Stimulated activated CD4-positive, alpha-beta T cell treated with anti-CD3 and anti-CD28 coated beads, Interleukin-4, amount 100 ng/mL, for 1 hour (primary cell): ENCODE measurements at places on chromosomes 5 and 9.
A peak's percentile ranks its signal among the peaks of the same experiment; 100 is the strongest.

DNA sequence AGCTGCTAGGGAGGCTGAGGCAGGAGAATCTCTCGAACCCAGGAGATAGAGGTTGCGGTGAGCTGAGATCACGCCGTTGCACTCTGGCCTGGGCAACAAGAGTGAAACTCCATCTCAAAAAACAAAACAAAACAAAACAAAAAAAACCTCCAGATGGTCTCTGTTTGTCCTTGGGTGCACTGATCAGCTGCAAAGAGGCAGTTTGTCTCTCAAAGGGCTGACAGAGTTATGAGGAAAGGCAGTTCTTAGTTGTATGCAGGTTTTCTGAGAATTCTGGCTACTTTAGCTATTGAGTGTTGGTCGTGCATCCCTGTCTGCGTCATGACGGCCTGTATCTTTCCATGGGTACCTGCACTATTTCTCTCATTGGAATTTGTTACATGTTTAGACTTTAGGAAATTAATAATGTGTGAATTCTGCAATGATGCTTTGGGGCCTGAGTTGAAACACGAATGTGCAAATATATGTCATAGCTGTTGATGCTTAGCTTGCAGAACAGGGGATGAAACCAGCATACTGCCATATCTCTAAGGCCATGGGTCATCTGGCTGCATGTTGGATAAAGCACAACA lies 18.2 kb downstream of the OR2S2 start:
- no peak for DNase-seq

DNA sequence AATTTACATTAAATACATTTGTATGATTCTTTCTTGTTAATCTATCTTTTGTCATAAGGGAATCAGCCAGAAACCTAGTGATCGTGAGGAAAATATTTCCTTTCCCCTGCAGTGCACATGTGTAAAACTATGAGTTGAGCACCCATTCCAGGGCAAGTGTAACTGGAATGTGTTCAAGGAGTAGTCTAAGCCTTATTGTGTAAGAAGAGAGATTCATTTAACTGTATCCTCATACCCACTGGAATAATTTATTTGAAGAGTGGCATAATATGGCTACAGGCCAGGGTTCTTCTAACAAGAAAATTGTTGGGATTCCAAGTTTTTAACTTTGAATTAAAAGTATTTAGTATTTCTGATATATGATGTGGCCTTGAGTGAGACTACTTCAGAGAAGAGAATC lies 1692.7 kb downstream of the EFNA5 start:
- no peak for DNase-seq

DNA sequence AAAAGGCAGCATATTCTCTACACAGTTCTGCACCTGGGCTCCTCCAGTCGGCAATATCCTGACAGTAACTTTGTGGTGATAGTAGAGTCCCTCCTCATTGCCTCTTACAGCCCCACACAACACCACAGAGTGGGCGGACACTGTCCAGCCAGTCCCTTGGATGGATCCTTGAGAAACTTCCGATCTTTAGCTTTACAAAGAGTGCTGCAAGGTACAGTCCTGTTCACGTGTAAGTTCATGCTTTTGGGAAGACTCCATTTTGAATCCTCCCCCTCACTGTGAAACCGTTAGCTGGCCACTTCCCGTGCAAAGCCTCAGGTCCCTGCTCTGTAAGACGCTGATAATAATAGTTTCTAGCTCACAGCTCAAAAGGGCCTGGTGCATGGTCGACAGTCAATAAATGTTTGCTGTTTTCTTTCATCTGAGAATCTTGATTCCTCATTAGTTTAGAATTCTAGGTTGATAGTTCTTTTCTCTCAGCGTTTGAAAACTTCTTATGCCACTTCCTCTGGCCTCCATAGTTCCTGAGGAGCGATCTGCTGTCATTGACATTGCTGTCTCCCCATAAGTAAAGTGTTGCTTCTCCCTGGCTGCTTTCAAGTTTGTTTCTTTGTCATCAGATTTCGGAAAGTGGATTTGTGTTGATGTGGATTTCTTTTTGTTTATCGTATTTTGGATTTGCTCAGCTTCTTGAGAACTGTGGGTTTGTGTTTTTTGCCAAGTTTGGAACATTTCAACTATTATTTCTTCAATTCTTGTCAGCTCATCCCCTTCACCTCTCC lies 82.9 kb downstream of the COL23A1 start:
- no peak for DNase-seq

DNA sequence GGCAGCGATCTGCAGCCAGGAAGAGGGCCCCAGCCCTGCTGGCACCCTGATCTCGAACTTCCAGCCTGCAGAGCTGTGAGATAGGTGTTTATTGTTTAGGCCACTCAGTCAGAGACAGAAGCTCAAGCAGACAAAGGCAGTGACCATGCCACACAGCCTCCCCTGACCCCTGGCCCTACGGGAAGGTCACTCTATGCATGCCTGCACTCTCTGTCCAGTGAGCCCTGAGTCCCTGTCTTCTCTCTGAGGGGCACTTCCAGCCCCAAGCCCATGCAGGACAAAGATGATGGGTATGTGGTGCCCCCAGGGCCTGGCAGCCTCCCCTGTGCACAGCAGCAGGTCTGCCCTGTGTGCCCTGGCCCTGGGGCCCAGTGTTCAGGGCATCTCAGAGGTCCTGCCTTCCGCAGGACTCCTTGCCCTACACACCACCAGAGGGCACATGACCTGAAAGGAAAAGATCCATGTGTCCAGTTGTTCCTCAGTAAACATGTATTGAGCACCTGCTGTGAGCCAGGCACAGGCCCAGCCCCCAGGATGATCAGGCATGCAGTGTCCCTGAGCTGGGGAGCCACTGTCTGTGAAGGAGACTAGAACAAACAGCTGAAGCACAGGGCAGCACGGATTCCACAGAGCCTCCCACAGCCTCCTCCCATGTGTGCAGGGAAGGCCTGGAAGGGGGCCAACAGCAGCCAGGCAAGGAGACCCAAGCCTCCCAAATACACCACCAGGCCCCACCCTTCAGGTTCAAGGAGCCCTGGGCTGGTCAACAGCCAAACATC lies 109.3 kb downstream of the ATPSCKMT start:
- DNase-seq = no peak

GRCh38 chr5:95075111-95075510 lies 209.8 kb downstream of the MCTP1 start:
- no peak for DNase-seq

- no peak for DNase-seq
Observed at GRCh38 chr9:36935332-36935731, 98.7 kb downstream of the PAX5 start.

DNA sequence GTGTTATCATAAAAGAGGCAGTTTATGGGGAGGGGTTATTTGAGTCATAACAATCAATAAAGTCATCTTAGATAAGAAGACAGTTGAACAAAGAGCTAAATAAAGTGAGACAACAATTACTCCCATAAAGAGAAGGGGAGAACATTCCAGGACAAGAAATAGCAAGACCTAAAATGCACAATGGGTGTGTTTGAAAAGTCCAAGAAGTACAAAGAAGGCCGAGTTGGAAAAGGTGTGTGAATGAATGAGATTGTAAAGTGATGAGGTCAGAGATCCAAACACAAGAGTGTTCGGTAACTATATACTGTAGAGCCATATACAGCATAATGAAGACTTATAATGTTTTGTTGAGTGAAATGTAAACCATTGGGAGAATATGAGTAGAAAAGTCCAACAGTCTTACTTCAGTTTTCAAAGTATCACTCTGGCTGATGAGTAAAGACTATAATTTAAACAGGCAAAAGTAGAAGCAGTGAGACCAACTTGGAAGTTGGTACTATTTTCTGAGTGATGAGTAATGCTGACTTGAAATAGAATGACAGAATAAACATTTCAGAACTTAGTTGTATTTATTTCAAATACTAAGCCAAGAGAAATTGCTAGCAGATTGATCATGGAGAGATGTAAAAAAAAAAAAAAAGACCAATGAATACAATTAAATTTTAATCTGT lies 868.7 kb upstream of the CDH9 start:
- no peak for DNase-seq

- DNase-seq = no peak
Observed at GRCh38 chr5:139654871-139655491, 6.8 kb downstream of the CXXC5 start.

- no peak for DNase-seq
Observed at GRCh38 chr9:132722564-132723065, 52.4 kb downstream of the GTF3C4 start.

- no peak for DNase-seq
Observed at GRCh38 chr9:80605129-80605528, 1033.4 kb downstream of the TLE4 start.

DNA sequence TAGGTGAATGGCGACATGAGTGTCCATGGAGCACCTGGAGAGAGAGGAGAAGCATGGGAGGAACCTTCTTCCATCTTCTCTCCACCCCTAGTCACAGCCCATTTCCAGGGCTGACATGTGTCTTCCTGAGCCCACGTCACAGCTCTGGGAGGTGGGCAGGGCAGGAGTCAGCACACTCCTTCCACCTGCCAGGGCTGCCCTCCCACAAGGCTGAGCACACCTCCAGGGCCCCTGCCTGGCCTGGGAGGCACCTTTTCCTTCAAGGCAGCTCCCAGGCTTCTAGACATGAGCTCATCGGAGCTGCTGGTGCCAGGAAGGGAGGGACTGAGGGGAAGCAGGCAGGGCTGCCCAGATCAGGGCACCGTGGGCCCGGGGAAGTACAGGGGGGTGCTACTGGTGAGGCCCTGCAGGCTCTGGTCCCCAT lies 13.6 kb upstream of the SYNPO start:
- DNase-seq = no peak

GRCh38 chr9:74940600-74940999 lies 12.1 kb downstream of the C9orf40 start:
- no peak for DNase-seq

DNA sequence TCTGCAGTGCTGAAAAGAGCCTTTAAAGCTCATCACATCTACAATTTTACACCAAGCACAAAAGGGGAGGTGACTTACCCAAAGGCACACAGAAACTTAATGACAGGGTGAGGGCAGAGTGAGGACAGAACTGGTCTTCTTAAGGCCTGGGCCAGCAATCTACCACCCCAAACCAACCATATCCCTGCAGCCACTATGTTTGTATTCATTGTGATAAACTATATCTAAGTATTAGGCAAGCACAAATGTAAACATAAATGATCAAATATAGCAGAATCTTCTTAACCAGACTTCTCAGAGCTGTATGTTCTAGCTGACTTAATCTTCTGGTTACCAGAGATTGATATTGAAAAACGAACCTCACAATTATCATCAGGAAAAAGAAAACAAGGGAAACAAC lies 47.9 kb upstream of the RNF38 start:
- DNase-seq = no peak

DNA sequence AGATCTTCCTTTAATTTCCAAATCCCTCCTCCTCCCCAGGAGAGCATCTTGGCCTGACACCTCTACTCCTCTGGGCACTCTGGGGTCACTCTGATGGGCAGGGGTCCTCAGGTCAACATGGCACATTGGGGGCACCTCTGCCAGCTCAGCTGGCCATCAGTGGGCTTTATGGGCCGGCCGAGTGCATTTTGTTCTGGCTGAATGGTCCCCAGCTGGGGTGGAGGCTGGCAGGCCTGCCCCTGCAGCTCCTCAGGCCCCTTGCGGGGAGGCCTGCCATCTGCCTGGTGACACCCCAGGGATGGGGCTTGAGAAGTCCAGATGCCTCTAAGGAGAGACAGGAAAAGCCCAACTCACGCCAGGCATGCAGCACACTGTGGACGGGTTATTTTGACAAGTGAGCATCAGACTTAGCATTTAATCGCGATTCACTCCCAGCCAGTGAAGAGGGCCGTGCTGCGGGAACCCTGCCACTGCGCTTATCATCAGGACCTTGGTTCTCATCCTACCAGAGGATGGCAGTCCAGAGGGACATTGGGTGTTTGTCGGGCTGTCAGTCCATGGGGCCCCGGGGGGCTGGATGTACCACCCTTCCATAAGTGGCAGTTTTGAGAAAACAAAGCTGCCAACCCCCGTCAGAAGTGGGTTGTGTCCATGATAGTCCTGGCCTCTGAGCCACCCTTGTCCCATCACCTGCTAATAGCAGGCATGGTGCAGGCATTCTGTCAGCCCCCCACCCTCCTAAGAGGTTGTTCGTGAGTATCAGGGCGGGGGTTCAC lies 21.7 kb downstream of the PHF2 start:
- no peak for DNase-seq

DNA sequence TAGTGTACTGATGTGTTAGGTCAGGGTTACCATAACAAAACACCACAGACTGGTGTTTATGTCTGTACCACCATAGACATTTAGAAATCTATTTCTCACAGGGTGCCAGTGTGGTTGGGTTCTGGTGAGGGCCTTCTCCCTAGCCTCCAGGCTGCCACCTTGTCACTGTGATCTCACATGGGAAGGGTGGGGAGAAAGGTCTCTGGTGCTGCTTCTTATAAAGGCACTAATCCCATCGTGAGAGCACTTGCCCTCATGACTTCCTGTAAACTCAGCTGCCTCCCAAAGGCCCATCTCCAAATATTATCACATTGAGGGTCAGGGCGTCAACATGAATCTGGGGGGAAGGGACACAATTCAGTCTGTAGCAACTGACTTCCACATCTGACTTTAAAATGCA lies 49.8 kb downstream of the PIK3R1 start:
- DNase-seq = no peak

- DNase-seq = no peak
Observed at GRCh38 chr5:1013948-1014301, 5.3 kb downstream of the NKD2 start.

DNA sequence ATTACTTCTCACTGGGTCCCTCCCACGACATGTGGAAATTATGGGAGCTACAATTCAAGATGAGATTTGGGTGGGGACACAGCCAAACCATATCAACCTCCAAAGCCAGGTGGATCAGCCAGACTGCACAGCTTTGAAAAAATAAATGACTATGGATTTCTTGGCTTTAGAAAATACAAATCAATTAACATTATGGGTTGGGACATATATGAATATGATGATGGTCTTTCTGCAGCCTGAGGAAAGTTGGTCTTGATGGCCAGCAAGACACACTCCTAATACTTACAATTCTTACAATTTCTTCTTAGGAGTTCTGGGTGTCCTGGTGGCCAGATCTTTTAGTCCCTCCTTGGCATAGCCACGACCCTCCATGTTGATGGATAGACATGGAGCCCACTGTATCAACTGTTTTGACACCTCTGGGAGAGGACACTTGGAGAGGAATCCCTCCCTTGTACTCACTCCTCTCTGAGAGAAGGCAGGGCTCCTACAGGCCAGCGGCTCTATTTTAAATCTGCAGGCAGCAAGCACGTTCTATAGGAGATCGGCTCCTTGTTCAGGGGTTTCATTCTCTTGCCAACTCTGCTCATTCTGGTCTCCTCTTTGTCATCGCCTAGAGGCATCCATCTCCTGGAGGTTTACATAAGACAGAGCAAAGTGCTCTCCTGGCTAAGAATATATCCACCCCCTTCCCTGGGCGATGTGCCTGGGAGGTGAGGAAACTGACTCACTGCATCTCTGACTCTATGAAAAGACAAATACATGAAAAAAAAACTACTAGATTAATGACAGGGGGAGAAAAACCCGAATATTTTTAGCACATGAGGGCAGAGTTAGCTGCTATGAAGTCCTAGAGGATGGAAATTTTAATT lies 145.9 kb downstream of the CARTPT start:
- DNase-seq = no peak

GRCh38 chr5:18489703-18490102 lies 855.4 kb downstream of the TAF11L14 start:
- DNase-seq = no peak

GRCh38 chr5:25006734-25007133 lies 362.0 kb upstream of the CDH10 start:
- DNase-seq = no peak

- peak; percentile 56 for DNase-seq
Observed at GRCh38 chr9:89444274-89444673, 53.6 kb downstream of the SEMA4D start.
